ENCODE measurements at places on chromosomes 7 and 10. TPM values are rescaled to one million over a fixed set of nuclear protein-coding genes. Genes with fewer than 3 reads are reported as not detected.

The MSS51 gene
- 4.0 TPM for total RNA-seq

The RAPGEF5 gene
- 14.9 TPM for total RNA-seq

The ZNF316 gene
- 32.1 TPM for total RNA-seq

The PTF1A gene
- not detected for total RNA-seq

The C7orf57 gene
- not detected for total RNA-seq

The ZC3HAV1 gene
- total RNA-seq, result 17.2 TPM
